ENCODE measurements at places on chromosomes 2 and 18.

DNA sequence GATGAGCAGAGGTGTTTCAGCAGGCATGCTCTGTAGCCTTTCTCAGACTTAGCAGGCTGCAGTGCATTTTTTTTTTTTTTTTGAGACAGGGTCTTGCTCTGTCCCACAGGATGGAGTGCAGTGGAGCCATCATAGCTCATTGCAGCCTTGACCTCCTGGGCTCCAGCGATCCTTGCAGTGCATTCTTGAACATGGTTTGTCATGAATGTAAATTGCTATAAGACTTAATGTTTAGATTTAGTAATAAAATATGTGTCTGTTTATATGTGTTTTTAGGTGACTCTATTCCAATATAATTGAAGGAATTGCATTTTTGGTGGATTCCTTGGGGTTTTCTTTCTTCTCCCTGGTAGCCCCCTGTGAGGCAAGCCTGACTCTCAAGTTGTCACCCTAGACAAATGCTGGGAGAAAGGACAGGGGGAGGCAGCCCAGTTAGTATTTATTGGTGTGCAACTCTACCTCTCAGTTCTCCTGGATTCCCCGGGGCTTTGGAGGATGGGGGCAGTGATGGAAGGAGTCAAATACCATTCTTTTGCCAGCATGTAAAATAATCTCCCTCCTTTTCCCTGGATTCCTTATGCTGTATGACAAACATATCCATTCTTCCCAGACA, 22.7 kb downstream of the LYPD6B start:
- DNase-seq = no peak

DNA sequence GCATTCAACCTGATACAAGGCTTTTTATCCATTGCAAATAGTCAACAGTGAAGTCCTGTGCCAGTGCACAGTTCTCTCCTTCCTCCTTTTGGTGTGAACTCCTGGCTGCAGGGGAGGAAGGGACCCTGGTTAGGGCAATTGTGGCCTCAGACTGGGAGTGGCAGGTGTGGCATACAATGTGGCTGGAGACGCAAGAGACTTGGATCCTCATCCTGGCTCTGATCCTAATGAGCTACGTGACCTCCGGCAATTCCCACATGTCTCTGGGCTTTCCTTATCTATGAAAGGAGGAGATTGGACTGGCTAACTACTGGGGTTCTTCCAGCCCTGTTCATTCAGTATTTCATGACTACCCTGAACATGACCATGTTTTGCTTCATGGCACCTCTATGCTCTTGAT, 10.5 kb upstream of the IL1A start:
- no peak for DNase-seq

DNA sequence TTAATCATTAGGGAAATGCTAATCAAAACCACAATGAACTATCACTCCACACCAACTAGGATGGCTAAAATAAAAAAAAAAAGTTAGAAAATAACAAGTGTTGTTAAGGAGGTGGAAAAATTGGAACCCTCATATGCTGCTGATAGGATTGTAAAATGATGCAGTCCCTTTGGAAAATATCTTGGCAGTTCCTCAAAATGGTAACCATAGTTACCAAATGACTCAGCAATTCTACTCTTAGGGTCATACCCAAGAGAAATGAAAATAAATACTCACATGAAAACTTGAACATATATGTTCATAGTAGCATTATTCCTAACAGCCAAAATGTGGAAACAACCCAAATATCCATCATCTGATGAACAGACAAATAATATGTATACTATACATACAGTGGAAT, 15.7 kb upstream of the ACVR2A start:
- no peak for DNase-seq

DNA sequence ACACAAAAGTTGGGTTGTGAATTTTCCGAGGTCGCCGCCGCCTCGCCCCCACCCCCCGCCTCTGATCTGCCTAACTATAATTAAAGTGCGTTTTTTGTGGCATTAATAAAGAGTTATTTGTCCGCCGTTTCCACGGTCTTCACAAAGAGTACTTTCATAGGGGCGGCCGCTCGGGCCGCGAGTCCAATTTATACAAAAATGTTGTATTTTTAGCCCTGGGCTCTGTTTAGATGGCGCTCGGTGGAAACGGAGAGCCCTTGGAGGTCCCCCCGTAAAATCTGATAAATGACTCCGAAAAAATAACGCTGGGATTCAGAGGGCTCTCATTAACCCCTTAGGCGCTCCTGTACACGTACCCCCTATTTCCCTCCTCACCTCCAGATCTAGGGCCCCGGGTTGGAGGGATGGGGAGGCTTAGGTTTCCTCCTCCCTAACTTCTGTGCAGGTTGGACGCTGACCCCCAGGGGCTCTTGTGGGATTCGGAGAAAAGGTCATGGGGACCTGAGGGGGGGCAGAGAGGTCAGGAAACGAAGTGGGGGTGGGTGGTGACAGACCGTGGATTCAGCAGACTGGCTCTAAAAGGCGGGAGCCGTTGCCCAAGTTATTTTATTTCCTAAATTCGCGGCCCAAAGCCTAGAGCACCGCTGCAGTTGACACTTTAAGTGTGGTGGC, 1.9 kb downstream of the CYP26B1 start:
- DNase-seq = no peak

DNA sequence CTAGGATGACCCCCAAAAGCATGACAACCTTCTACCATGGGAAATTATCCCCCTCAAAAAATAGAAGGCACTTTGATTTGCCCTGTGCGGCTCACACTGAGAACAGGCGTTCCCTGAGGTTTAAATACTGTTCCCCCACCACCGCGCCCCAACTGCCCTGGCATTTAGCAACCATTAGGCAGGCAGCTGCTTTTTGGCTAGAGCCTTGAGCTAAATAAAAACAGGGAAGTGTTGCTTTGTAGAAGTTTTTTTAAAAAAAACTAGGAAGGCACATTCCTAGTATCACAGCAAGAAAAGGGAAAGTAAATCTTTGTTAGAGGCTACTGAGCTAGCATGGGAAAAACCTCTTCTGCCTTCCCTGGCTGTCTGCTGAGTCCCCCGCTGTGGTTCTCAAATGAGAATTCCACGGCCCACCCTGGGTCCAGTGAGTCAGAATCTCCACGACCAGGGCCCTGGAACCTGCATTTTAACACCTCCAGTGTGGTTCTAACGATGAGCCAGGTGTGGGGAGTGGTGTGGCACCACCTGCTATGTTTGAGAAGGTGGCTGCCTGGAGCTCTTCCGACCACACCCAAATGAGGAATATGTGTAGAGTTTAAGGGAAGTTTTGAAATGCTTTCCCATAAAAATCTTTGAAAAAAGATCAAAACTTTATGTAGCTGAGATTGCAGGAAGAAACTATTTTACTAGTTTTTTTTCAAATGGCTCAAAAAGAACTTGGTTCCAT, 66.4 kb downstream of the VIT start:
- no peak for DNase-seq

GRCh38 chr2:122634256-122634655, 878.8 kb downstream of the TSN start:
- no peak for DNase-seq

GRCh38 chr2:60213865-60214625, 339.4 kb downstream of the BCL11A start:
- no peak for DNase-seq

DNA sequence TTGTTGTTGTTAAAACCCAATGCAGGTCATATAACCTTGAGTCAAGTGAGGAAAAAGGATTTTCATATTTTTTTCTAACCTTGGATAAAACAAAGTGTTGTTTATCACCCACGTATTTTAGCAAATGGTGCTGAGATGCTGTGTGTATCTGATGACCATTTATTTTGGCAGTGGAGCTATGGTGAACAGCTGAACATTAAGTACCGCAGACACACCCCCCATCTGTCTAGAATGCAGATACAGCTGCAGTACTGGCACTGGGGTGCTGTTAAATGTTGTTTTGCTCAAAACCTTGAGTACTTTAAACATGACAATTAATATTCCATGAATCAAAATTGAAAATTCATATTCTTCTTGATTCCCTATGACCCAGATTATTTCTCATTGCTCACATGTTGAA, 773.3 kb upstream of the SLC39A10 start:
- no peak for DNase-seq

- no peak for DNase-seq
Measured at GRCh38 chr2:55049821-55050099, 491 bp downstream of the RTN4 start.

- DNase-seq = no peak
Measured at GRCh38 chr18:10015941-10016819, 102.4 kb downstream of the VAPA start.

GRCh38 chr2:200399046-200399445, 92.6 kb downstream of the SPATS2L start:
- no peak for DNase-seq

DNA sequence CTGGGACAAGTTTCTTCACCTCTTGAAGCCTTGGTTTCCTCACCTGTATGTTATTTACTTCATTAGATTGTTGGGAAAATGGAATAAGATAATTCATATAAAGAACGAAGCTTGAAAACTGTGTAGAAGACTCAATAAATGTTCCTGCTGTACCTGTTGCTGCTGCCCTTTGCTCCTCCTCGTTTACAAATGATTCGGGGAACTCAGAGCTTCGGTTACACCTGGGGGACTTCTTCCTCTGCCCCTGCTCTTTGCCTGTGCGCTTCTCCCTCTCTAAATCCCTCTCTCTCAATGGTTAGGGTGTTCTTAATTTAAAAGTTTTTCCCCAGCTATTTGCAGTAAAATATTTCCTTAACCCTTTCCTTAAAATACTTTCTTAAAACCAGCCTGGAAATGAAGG, 3.3 kb upstream of the RMDN2 start:
- DNase-seq = no peak

DNA sequence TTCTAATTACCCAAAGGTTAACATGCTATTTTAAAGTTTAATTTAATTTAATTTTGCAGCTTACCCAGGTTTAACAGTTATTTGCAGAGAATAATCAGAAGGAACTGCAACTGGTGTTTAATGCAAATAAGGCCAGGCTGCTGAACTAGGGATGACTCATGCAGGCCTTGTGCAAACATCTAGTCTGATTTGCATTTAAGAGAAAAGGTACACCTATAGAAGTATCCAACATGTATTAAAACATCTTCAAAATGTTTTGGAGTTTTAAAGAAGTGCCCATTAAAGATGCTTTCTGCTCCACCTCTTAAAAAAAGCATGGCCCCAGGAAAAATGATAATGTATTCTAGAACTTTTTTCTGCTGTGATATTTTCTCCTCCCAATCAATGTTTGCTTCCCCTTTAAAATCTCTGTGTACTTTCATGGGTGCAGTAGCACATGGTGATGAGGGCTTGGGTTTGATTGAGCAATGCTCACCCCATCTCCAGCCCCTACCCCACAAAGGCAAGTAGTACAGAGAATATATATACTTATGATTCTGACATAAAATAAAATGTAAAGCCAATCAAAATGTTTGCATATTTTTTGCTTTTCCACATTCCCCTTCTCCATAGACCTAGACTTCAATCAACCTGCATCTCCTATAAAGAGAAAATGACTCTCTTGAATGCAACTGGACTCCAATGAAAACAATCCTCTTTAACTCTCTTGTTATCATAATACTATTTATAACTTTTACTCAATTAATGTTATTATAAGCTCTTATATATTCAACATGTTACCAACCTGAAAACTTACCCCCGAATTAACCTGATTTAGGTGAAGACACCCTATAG, 54.1 kb downstream of the ATP8B1 start:
- no peak for DNase-seq

DNA sequence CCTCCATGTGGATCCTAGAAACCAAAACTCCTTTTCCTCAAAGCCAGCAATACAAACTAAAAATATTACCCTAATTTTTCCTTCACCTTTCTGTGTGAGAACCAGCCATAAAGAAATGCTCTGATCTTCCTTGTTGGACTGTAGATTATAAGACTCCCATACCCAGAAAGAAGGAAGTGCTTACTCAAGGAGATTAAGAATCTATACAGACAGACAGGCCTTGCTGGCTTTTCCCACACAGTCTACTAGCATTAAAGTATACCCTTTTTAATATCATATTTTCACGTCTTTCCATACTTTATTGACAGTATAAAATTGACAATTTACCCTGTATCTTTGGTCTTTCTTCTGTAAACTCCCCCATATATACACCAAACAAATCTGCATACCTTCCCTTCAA, 139.0 kb downstream of the GULP1 start:
- no peak for DNase-seq

DNA sequence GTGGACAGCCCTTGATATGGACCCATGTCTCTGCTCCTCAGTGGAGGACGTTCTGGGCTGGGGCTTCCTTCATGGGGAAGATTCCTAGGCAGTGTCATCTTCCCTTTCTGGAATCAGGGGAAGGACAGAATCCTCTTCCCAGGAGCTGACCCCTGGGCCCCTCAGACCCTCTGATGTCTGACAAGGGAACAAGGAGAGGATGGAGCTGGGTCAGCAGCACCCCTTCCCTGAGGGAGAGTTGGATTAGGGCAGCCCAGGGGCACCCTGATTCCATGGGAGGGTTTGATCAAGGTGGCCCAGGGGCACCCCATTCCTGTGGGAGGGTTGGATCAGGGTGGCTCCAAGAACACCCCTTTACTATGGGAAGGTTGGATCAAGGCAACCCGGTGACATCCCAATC, 86.5 kb downstream of the ACKR3 start:
- no peak for DNase-seq

DNA sequence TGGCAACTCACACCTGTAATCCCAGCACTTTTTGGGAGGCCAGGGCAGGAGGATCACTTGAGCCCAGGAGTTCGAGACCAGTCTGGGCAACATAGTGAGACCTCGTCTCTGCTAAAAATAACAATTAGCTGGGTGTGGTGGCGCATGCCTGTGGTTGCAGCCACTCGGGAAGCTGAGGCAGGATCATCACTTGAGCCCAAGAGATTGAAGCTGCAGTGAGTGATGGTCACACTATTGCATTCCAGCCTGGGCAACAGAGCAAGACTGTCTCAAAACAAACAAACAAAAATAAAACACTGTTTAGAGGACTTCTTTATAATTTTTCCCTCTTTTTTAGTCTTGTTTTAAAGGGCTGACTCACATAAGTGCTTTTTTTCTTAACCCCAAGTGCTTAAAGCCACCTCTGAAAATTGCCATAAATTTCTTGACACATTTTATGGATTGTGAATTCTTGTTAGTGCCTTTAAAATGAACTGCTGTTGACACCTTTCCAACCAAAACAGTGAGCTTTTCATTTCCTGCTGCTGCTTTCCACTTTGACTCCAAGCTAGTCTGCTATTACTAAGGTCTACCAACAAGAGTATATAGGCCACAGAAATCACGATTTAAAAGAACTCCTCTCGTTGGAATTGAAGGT, 41.7 kb downstream of the CYP20A1 start:
- no peak for DNase-seq

DNA sequence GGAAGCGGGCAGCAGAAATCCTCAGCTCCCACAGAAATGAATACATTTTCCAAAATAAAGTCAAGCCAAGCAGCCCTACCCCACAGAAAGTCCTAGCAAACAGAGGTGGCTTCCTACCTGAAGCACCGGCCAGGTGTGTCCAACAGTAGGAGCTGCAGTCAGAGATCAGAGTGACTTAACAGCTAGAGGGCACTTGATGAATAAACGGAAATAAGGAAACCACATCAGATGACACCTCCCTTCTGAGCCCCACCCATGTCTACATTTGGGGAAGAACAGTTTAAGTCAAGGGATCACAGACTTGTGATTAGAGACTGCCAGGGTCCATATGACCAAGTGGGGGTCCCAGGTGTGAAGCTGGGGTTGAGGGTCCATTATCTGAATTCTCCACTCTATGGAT, at the start of gene CXCR1:
TSS of gene CXCR1 (minus strand) at position 172 of the 400 bp plus-strand sequence. CDS start 1,751 bp downstream, outside the sequence.
- DNase-seq = peak; percentile 19
